ENCODE measurements at places on chromosomes 6 and 20.

DNA sequence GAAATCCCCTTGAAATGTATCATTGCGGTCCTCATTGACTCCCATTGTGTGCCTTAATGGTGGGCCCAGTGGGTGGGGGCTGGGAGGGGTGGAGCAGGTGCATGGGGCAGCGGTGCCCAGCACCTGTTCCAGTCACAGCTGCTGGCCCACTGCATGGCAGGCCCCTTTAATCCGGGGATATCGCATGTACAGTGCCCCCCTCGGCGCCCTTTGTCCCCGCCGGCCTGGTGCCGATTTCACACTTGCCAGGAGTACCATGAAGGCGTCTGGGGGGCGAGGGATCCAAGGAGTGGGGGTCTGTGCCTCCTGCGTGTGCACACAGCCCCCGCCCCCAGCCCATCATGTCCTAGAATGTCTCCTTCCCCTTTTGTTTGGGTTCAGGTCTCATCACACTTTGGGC is 2.8 kb downstream of the SNAI1 start:
- no peak for DNase-seq

DNA sequence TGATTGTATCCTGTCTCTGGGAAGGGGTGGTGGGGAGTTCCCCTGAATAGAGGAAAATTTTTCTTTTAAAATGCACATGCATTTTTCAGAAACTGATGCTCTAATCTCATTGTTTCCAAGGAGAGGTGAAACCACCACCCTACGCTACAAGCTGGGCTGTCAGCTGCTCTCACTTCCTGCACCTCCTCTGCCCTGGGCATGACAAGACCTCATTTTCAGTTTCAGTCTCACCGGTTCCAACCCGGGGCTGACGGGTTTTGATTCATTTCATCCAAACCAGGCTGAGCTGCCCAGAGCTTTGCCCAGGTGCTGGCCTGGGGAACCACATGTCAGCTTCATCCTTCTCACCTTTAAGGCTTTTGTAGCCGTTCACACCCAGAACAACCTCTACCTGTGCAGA is 99.7 kb downstream of the EYA2 start:
- DNase-seq = no peak

- DNase-seq = no peak
Measured at GRCh38 chr6:268394-268935, 23.8 kb upstream of the DUSP22 start.

DNA sequence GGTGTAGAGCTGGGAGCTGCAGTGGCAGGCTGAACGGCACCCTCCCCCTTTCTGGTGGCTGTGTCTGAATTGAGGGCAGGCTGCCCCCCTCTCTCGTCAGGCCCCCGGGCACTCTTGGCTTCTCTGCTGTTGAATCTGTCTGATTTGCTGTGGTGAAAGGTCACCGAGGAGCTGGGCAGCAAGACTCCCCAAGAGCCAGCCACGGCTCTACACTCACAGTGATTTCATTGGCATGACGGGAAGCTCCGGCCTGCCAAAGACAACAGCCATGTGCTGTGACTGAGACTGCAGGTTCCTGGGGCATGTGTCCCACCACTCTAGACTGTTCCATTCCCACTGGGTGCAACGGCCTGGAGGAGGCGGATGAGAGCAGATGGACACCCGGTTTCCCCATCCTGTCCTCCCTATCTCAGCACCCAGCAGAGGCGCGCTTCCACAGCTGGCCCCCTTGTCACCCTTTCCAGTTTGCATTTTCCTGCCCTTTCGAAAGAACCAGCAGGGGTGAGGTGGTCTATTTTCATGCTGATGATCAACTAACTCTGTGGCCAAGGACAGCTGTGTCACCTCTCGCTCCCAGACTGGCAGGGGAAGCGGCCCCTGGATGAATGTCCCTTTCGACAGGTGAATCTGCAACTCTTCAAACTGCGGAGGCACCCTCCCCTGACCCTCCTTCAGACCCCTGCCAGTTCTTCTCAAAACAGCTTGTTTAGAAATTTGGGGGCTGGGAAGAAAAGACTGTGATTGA is 2.2 kb downstream of the APCDD1L start:
- DNase-seq = no peak

DNA sequence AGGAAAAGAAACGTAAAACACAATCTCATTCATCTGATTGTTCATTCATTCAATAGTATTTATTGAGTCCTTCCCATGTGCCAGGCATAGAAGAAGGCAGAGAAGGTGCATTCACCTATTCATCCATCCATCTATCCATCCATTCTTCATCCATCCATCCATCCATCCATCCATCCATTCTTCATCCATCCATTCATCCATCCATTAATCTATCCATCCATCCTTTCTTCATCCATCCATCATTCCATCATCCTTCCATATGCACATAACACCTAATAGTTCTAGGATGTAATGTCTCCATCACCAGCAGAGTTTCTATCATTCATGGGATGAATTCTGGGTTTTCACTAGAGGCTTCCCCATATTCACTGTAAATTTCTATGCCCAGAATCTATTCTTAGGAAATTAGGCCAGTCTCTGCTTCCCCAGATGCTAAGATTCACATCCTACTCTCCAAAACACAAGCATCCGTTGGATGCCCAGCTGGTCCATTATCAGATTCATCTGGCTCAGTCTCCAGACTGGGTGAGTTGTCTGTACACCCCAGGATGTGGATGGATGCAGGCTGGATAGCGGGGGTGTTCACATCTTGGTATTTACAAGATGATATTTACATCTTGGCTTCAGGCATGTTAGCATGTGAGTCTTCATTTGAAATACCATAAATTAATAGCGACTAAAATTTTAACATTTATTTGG is 517.7 kb upstream of the SULF2 start:
- DNase-seq = no peak

DNA sequence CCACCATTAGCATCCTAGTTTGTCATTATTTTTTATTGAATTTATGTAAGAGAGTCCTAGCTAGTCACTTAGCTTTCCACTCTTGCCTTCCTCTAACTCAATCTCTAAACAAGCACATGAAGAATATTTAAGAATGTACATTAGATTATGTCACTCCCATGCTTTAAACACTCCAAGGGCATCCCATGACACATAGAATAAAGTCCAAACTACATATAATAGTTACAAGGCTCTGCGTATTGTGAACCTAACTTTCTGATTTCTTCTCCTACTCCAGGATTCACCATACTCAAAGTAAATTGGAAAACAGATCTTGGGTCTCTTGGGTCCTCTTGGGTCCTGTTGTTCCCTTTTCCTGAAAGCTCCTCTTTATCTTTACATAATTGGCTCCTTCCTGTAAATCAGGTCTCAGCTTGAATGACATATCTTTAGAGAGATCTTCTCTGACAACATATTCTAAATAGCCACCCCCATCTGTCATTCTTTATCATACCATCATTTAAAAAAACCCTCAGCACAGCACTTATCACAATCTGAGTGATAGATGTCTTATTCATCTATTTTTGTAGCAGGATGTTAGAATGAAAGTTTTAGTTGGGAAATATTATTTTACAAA is 1042.4 kb upstream of the FLRT3 start:
- DNase-seq = no peak

- DNase-seq = no peak
Measured at GRCh38 chr6:29227235-29227634, 56.5 kb downstream of the OR2J2 start.

DNA sequence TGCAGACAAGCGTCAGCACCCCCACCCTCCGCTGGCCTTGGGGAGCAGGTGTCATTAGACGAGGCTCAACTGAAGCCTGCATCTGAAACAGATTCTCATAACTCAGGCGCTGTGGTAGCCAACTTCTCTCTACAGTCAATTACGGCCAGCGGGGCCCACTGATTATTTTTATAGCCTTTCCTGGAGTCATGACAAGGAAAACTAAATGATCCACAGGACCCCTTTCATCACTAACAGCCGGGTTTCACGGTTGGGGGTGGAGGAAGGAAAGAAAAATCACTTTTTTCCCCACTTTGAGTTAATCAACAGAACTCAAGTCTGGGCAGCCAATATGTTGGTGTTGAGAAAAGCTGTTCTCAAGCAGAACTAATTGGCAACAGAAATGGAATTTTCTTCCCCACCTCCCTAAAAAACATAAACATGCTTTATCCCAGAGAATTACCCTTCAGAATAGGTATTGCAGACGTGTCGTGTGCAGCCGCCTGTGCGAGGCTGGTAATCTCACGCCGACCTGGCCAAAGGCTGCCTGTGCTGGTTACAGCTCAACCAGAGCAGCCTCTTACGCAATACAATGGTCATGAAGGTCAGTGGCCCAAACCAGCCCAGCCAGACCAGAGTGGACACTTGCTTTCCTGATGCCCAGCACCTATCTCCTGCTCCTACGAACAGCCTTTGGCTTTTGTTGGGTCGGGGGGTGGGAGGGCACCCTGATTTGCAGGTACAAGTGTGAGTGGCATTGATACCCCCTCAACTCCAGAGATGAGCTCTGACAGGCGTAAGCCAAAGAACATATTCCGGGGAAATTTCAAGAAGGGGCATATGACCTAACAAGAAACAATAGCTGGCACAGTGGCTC is 11.0 kb downstream of the RIPOR3 start:
- DNase-seq = peak; percentile 28

GRCh38 chr20:16363506-16364319 is 209.5 kb downstream of the KIF16B start:
- DNase-seq = no peak

DNA sequence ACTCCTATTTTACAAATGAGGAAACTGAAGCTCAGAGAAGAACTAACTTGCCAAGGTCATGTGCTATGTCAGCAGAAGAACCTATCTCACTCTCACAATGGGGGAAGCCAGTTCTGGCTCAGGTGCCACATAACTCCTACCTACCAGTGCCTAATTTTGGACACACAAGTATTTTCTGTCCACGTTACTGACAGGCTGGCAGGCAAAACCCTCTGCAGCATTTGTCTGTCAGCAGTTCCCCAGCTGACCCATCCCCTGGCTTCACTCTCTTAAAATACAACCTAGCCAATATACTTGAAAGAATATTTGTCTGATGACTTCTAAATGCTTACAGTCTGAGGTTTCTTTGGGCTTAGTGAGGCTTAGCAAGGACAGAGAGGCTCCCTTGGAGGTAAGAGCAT is 15.5 kb downstream of the GSS start:
- DNase-seq = no peak

DNA sequence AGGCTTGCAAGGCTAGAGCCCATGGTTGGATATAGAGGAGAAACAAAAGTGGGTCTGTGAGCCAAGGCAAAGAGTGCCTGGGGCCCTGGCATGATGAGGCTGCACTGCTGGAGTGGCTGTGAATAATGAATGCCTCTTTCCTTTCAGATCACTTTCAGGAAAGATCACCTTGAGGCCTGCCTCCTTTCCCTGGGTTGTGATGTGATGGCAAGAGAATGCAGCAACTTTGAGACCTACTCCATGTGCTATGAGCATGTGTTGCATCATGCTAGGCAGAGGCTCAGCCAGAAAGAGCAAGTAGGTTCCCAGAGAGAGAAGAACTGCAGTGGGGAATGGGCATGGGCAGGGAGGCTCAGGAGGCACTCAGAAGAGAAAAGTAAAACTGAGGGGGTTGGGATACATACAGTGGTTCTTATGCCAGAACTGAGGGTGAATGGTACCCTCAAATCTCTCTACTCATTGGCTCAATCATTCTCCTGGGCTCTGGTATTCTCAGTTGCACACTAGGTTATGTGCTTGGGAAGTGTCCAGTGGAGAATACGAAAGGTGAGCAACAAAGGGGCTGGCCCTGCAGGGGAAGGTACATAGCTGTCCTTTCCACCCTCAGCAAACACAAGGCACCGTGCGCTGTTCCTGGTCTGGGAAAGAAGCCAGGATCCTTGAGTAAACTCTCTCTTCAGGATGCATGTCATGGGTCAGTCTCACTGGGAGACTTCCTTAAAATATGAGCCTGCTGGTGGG is 45.9 kb downstream of the CD164 start:
- DNase-seq = no peak

DNA sequence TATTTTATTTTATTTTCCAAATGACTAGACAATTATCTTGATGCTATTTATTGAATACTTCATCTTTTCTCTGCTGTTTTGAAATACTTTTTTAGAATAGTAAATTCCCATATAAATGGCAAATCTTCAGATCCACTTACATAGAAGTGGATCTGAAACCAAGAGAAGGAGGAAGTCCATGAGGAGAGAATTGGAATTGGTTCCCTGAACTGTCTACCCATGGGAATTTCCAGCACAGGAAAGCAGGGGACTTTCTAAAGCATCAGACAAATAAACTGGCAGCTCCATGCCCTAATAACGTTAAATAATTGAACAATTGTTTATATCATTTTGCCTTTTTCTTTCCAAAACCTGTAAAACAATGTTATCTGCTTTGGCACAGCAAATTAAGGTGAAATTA is 47.1 kb upstream of the PNRC1 start:
- DNase-seq = no peak

DNA sequence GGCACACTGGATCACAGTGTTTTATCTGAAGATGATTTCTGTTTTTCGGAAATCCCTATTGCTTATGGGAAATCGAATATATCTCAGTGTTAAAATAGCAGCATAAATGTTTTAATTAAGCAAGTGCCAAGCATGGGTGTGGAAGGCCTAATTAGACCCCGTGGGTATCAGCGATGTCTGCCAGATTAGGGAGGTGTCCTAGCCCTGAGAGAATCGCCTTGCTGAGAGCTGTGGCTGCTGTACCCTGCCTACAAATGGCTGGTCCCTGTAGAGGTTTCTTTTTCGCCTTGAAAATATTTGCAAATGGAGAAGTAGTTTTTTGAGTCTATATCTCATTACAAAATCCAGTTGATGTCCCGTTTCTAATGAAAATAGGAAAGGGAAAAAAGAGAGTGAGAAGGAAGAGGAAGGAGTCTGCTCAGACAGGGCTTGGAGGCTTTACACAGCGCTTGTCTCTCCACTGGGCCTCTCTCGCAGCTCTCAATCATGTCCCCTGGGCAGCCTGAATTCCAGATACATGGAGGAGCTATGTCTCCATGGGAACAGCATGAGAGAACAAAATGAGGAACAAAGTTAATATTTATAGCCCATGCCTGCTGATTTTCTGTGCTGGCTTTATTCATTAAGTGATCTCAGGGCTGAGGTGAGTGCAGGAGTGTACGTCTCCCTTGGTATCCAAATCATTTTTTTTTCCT is 35.2 kb upstream of the BCLAF1 start:
- no peak for DNase-seq

DNA sequence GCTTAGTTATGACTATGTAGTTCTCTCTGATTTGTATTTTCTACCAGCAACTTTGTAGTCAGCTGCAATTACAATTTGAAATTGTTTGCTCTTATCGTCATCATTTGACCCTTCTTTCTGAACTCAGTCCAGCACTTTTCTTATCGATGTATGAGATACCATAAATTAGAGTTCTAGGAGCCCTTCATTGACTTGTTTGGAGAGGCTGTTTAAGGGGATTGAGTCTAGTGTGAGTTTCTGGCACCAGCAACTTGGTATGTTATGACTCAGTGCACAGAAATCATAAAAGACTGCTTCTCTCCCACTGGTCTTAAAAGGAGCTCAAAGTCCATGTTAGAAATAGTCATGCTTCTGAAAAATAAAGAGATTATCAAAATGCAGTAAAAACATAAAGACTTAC is 190.3 kb downstream of the TENT5A start:
- DNase-seq = no peak

DNA sequence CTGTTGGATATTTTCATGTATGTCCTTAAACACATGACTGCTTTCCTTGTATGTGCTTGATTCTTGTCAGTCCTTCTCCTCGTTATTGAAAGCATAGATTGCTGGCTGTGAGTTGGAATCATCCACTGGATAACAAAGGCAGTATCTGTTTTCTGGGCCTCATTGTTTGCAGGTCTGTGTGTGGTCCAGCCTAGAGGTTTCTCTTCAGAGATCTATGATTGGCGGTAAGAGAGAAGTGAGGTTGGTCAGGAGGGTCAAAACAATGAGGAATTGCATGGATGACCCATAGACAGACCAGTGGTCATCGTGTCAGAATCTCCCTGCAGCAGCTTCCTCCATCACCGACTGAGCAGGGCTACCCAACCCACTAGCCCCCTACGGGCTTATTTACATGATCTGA is 915.0 kb downstream of the KIF16B start:
- DNase-seq = no peak

- no peak for DNase-seq
Measured at GRCh38 chr6:106495014-106495413, 134.3 kb downstream of the RTN4IP1 start.
